Esophagus squamous epithelium (tissue), 5 donors: ENCODE measurements at places on chromosomes 12 and 14.

GRCh38 chr14:76690502-76691105, 70.7 kb upstream of the VASH1 start:
- no peak for DNase-seq

- DNase-seq, result no peak
Observed at GRCh38 chr14:63642656-63643382, 1.1 kb upstream of the WDR89 start.

GRCh38 chr12:103758310-103759089, 82.5 kb downstream of the NT5DC3 start:
- no peak for DNase-seq

GRCh38 chr14:101878822-101879528, 85.4 kb upstream of the DYNC1H1 start:
- DNase-seq, result no peak

DNA sequence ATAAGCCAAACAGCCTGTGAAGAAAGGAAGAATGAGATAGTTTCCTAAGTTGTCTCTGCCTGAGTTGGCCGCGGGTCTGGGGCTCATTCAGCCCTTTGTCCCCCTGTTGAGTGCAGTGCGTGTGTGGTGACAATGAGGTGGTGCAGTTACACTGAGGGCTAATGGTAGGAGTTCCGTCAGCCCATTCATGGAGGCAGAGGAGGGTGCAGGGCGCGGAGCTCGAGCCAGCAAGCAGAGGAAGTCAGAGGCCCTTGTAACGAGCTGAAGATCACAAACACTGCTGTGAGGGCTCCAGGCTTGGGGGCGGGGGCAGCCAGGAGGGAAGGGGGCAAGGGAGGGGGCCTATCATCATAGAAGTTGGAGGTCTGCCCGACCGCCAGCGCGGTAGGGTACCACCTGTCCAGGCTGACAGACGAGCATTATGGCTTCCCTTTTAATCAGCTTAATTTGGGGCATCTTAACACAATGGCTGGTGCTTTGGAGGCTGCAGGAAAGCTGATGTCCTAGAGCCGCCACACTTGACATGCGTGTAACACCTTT, 20.5 kb downstream of the CCND2 start:
- DNase-seq, result no peak

DNA sequence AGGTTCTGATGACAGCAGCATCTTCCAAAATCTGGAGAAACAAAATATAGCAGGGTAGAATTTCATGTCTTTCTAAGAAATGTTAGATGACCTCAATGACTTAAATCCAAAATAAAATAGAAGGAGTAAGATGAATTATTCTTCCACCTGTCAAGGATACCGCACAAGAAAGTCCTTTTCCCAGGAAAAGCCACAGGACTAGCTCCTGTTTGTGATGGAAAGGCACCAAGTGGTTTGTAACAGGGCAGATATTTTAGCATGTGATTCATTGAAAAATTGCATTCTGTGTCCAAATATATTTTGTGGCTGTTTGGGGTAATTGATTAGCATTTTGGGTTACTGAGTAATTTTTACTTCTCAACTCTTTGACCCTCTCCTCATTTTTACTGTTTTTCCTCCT, 2.7 kb downstream of the CD163L1 start:
- DNase-seq, result no peak

GRCh38 chr14:73432124-73432523, 26.2 kb downstream of the NUMB start:
- no peak for DNase-seq
